Occipital lobe (tissue), 3 donors: ENCODE measurements at places on chromosomes 12 and 14. TPM values are rescaled to one million over a fixed set of nuclear protein-coding genes. Genes with fewer than 3 reads are reported as not detected.

GRCh38 chr14:47590767-47591495, 84.5 kb downstream of the MDGA2 start:
- no peak for DNase-seq

GRCh38 chr14:94412671-94413638, 24.6 kb upstream of the SERPINA1 start:
- no peak for DNase-seq

DNA sequence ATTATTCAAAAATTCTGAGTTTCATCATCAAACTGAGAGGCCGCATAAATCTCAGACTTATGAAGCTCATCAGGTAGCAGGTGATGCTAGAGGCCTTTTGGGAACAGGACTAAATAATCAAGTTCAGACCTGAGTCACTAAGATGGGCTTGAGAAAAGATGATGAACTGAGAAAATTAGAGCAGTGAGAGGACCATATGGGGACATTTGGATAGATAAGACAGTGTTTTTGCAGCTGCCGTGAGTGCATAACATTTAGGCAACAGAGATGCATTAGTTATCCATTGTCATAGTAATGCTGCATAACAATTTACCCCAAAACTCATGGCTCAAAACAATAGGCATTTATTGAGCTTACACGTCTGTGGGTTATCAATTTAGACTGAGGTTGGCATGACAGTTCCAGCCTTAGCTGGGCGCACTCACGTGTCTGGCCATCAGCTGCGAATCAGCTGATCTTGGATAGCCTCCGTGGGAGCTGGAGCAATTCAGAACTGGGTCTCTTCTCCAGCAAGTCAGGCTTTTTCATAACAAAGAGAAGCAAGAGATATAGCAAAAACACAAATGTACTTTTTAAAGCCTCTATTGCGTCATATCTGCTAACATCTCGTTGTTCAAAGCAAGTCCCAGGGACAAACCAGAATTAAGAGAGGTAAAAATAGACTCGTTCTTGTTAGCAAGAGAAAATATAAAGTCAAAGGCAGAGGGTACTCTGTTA, 72.8 kb downstream of the CAPZA3 start:
- DNase-seq = no peak

DNA sequence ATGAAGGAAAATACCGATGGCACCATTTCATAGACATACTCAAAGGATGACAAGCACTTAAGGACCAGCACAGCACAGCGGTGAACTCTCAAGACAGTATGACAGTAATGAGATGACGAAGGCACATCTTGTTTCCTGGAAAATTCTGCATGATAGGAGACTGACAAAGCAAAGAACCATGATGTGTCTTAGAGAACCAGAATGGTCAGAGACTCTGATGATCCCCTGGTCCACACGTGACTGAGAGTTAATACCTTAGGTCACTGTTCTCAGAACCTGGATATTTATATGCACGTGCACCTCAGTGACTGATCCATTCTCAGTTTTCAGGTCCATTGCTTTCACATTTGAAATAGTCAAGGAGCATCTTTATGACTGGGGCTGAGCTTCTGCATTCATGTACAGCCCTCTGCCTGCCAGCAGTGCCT, 35.3 kb downstream of the PROX2 start:
- DNase-seq = no peak

GRCh38 chr12:2057041-2057794, 4.4 kb downstream of the CACNA1C start:
- DNase-seq = no peak

GRCh38 chr14:104137297-104138097, 890 bp upstream of the KIF26A start:
- no peak for DNase-seq

The CACNA2D4 gene
- not detected for total RNA-seq

The SYCP3 gene
- 0.47 TPM for total RNA-seq

The C12orf56 gene
- total RNA-seq = not detected

GRCh38 chr12:125056306-125056705, 8.9 kb upstream of the AACS start:
- no peak for DNase-seq

GRCh38 chr12:53078425-53079225, 565 bp downstream of the SPRYD3 start:
- no peak for DNase-seq

GRCh38 chr14:21268617-21269251, 508 bp downstream of the HNRNPC start:
- no peak for DNase-seq

DNA sequence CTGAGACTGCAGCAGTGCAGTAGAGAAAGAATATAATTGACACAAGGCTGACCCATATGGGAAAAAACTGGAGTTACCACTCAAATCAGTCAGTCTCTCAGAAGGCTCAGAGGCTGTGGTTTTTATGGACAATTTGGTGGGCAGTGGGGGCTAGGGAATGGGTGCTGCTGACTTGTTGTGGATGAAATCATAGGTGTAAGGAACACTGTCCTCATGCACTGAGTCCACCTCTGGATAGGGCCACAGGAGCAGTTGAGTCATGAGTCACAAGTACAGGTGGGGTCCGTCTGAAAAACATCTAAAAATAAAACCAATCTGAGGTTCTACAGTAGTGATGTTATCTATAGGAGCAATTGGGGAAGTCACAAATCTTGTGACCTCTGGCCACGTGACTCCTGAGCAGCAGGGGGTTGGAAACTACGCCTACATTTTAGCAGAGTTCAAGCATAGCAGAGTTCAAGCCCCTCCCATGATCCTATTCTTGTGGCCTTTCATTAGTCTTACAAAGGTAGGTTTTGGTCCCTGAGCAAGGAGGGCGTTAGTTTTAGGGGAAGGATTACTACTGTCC, 18.1 kb upstream of the SGPP1 start:
- no peak for DNase-seq

- DNase-seq = no peak
Observed at GRCh38 chr14:69587389-69587788, 12.7 kb upstream of the CCDC177 start.

DNA sequence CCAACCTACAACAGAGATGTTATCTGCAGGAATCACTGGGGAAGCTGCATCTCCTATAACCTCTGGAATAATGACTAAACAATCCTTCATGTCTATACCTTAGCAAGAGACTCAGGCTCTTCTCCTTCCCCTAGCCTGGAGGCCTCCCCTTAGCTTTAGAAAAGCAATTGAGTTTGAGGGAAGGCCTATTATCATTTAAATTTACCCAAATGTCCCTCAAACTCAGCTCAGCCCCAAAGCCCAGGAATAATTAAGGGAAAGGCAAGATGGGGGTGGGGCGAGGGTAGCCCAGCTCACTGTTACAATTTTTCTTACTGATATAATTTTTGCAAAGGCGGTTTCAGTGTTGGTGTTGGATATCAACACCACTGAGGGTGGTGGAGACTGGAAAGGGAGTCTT, 151.4 kb upstream of the EEA1 start:
- no peak for DNase-seq

DNA sequence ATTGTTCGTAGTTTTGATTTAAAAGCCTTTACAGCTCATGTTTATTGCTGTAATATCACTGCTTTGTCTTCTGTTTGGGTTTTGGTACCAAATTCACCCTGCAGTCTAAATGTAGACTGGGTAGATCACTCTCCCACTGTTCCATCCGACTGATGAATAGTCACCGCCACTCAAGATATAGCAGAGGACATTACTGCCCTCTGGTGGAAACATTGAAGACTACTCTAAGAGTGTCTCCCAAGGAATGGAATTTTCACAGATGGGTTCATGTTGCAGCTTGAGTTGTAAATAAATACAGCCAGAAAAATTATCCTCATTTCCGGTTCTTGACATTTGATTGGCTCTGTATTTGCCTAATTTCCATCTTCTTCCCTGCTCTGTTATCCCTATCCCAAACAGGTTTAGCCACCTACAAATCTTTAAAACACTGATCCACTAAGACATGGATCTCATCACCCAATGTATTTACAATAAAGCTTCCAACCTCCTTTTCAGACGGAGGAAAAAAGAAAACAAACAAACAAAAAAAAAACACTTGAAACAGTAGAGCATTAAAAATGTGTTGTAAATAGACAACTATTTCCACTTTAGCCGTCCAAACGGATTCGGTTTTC, 198.3 kb upstream of the CPNE8 start:
- DNase-seq = peak; percentile 0

DNA sequence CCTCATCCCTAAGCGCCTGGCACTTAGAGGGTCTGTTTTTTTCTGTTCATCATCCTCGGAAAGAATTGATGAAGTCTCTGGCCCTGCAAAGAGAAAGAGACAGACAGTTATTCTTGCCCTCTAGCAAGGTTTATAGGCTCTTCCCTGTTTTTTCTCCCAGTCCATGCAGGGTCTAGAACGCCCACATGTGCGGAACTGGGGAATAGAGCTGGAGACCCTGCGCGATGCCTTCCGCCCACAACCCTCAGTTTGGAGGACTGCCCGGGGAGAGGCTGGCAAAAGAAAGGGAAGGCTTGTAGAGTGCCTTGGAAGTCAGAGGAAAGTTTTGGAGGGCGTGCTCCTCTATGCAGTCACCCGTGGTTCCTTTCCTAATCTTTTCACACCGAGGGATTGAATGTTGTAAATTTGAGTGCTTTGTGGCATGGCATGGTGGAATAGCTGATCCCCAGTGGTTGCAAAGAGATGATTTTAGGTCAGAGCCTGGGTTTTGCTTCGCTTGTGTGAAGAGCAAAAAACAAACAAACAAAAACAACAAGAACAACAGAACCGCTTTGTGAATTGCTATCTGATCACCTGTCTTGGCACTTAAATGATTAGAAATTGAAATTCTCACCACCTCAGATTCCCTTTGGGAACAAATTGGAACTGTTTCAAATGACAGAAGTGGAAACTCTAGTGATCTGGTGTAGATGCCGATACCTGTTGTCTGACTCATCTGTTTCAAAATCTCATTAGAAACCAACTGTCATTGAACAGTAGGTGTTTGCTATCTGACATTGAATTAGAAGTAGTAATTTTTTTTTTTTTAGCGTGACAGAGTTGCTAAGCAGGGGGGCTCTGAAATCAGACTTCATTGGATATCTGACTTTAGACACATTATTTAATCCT, 947 bp downstream of the GAS2L3 start:
- no peak for DNase-seq

The TAS2R19 gene
- 28.7 TPM for total RNA-seq

DNA sequence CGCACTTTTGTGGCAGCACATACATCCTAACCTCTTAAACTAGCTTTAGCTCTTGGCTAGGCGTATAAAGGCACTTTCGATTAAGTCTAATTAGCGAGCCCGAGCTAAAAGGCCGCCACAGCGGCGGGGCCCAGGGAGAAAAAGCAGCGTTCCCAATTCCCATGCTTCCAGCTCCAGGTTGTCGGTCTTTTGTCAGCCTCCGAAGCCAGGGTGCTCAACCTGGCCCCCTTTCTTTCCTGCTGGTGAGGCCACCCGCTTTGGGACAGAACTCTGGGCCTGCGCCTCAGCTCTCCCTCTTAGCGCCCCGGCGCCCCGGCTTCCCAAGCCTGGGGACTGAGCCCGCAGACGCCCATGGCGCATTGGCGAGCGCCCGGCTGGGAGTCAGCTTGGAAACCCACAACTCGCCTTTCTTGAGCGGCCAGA, 33.3 kb upstream of the TBX5 start:
- DNase-seq = no peak

- DNase-seq = no peak
Observed at GRCh38 chr14:55451398-55451797, 11.0 kb upstream of the TBPL2 start.

DNA sequence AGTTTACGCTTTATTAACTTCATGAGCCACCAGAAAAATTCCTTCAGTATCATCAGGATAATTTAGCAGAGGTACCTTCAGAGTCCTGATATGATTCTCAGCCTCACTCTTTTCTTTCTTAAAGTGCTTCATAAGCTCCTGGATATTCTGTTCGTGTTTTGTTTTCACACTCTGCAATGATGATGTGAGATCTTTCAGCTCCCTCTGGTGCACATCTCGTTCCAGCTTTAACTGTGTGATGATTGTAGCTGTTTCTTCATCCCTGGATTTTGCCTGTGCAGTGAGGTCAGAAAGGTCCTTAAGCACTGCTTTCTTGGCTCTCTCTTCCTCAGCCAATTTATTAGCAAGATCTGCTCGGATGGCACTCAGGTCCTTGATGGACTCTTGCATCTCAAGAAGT, 156.7 kb downstream of the CEP128 start:
- DNase-seq = no peak

- DNase-seq = no peak
Observed at GRCh38 chr12:96375841-96376604, 24.2 kb downstream of the CDK17 start.

- no peak for DNase-seq
Observed at GRCh38 chr14:91009501-91010152, 50.8 kb downstream of the RPS6KA5 start.

- DNase-seq = no peak
Observed at GRCh38 chr12:30624009-30624408, 71.7 kb downstream of the IPO8 start.

The CCDC177 gene
- total RNA-seq = 6.9 TPM

DNA sequence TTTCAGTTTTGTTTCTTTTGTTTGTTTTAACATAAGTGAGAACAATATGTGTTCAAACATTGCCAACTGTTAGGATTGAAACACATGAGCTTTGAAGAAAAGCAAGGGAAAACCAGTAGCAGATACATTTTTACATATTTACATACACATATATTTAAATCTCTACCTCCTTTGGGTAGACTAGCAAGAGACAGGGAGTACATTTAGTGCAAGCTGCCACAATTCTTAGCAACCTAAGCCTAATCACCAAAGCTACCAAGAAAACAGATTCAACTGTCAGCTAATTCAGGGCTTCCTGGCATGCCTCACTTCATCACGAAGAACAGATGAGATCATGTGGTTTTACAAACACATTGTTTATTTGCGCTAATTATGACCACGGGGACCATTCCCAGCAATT, 143.1 kb downstream of the PRIMA1 start:
- no peak for DNase-seq

The ADCY4 gene
- 1.4 TPM for total RNA-seq

DNA sequence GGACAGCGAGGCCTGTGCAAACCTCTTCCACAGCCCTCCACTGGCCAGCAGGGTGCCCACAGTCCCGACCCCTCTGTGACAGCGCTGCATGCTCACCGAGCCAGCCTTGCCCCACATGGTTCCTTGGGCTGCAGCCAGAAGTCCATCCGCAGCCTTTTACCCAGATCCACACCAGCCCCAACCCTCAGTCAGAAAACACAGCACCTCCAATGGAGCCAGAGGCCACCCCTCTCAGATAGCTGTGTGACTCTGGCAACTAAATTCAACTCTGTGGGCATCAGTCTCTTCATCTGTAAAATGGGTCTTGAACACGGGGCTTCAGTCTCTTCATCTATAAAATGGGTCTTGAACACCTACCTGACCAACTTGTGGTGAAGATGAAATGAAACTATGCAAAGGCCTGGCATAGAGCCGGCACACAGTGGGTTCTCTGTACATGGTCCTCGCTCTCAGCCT, 38.0 kb downstream of the NFKBIA start:
- DNase-seq = no peak

GRCh38 chr14:98182393-98183055, 1089.5 kb downstream of the BCL11B start:
- no peak for DNase-seq
